HFF-Myc (cell line): ENCODE measurements at places on chromosomes 1 and 21.

GRCh38 chr21:38878379-38879179, 72.8 kb downstream of the ETS2 start:
- no peak for DNase-seq

- no peak for DNase-seq
Measured at GRCh38 chr21:24210130-24210529, 1397.2 kb downstream of the MRPL39 start.

GRCh38 chr1:247347477-247348222, 16.0 kb upstream of the ZNF496 start:
- no peak for DNase-seq

DNA sequence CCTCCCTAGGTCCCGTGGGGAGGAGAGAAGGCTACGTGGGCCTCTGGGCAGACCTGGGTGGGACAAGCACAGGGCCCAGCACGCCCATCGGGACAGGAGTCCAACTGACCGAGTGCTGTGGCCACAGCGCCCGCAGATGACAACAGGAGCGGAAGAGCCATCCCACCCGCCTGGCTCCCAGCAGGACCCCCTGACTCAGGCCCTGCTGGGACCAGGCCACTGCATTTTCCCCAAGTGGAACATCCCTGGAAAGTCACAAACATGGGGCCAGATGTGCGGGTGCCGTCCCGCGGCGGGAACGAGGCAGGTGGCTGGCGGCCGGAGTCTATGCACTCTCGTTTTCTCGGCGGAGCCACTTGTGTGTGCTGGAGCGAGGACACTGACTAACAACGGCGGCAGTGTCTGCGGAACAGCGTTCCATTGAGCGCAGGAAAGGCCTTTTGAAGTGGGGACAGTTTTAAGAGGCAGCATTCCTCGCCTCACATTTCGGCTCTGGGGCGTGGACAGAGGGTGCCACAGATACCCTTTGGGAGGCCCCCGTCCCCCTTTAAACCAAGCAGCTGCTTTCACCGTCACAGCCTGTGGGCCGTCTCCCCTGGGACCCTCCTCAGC, 93.7 kb upstream of the ARHGEF16 start:
- DNase-seq = no peak

- no peak for DNase-seq
Measured at GRCh38 chr1:119440721-119441307, 25.9 kb downstream of the HSD3B2 start.

DNA sequence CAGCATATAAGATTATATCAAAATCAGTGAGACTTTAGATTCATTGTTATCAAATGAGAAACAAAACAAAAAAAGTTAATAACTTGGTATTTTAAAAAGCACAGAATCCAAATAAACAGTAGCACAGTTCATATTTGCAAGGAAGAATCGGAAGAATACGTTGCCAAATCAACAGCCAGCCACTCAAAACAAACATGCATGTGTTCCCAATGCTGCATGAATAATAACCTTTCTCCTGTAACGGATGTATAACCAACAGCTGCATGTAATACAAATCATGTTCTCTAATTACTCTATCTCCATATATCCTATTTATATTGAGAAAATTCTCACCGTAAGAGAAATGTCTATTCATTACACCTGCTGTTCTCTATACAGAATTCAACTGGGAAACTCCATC, 98.9 kb upstream of the FOXD3 start:
- DNase-seq = no peak

DNA sequence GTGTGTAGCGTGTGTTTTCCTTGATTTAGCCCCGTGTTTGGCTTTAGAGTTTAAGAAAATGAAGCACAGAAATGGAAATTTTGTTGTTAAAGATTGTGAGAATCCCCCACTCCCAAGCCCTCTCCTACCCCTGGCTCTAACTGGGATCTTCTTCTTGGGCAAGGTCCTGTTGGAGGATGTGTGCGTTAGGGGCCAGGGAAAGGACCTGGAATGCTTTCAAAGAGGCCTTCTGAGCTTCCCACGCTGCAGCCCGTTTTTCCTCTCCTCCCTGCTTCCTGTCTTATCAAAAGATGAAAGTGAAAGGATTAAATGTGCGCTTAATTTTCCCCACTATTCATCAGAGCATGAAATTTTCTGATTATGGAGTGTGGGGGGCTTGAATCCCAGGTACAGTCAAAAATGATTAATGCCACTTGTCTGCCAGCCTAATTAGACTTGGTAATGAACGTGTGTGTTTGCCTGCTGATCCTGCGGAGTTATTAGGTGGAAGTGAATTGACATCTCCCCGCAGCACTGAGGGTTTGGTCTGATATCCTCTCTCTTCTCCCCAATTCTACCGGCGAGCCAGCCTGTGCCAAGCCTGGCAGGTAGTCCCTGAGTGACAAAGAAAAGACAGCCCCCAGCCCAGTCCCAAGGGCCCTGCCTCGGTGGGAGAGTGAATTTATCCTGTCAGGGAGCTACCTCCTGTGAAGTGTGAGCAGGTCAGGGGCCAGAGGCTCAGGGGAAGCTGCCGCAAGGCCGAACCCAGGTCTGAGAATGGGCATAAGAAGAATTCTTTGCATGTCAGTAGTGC, 4.9 kb downstream of the RASSF5 start:
- no peak for DNase-seq

DNA sequence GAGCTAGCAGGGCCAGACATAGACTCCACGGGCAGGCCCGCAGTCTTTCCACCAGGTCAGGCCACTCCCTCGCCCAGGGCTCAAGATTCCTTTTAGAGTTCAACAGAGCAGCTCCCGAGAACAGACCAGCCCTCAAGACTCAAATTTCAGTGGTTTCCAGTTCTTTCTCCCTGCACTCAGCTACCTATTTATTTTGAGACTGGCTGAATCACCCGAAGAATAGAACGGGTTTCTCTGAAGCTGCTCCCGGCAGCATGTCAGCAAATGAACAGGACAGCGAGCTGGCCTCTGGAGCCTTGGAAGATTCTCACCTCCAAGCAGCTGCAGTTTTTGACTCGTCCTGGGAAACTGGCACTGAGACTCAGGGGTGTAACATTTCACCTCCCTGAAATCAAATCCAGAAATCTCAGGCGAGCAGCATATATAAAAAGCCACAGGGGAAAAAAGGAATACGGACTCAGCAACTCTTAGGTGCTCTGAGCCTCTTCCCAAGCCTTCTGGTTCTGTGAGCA, 177.9 kb downstream of the CLIC6 start:
- DNase-seq = peak; percentile 71

- DNase-seq = no peak
Measured at GRCh38 chr1:203028067-203028783, 1.9 kb downstream of the PPFIA4 start.

DNA sequence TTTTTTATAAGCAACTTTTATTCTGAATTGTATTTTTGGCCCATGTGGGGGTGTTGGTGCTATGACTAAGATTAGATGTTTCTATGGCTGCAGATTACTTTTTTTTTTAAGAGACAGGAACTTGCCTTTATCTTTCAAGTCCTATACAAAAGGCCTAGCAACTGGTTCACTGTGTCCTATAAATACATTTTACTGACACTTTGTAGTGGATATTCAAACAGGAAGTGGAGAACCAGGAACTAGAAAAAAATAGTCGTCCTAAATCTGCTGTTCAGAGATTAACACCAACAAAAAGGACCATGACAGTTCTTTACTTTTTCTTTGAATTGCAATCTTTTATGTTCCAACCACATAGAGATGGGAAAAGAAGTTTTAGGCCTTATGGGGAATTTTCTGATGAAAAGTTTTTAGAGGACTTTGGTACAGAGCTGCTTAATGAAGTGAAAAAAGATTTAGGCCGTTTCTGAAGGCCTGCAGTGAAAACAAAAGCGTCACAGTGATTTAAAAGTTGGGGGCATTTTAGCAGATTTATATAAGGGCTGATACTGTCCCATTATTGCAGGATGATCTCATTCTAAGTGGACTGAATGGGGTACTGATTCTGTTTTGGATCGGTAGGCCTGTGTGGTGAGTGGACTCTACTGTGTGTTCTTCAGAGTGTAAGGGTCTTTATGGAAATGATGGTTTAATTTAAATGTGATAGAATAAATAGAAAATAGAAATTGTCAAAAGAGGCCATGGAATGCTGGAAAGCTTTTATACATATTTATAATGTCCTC, 136.4 kb upstream of the DEPDC1 start:
- DNase-seq = no peak

DNA sequence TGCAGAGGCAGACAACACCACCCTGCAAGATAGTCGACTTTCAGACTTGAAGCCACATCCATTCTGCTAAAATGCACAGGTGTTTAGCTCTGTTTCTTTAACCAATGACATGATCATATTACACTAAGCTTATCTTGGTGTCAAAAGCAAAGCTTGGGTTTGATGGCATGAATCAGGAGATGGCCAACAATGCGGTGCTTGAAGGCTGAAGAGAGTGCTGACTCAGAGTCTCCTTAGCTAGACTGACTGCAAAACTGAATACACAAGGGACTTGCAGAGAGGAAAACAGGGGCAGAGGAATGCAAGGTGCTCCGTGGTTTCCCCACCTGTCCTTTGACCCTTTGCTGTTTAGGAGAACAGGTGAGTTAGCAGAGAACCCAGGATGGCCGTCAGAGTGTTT, 262.6 kb downstream of the SIPA1L2 start:
- DNase-seq = no peak

DNA sequence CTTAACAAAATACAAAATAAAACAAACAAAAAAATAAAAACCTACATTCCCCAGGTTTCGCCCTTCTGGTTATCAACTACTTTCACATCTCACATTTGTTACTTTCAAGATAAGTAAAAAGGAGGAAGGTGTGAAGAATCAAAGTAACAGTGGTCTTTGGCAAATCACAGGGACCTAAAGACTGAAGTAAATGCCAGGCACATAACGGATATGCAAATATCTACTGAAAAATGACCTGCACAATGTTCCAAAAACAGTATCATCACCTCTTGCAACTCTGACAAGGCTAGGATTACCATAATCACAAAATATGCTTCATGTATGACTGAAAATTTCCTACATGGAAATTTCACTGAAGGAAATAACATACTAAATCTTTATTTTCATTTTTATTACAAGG, 29.3 kb downstream of the COP1 start:
- no peak for DNase-seq

- DNase-seq = no peak
Measured at GRCh38 chr21:43338951-43339350, 88.0 kb downstream of the SIK1 start.

DNA sequence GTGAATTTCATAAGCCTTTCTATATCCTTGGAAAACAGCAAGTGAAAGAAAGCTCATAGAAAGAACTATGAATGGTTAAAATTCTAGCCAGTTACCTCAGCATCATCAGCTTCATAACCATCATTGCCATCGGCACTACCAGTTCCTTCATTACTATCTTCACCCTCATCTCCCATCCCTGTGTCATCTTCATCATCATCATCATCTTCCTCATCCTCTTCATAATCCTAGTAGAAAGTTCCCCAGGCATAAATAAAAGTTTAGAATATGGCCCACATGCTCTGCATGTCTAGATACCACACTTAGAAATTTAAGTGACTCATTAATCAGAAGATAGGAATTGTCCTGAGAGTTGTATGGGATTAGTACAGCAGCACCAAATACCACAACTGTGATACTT, 49.0 kb downstream of the TPR start:
- no peak for DNase-seq

DNA sequence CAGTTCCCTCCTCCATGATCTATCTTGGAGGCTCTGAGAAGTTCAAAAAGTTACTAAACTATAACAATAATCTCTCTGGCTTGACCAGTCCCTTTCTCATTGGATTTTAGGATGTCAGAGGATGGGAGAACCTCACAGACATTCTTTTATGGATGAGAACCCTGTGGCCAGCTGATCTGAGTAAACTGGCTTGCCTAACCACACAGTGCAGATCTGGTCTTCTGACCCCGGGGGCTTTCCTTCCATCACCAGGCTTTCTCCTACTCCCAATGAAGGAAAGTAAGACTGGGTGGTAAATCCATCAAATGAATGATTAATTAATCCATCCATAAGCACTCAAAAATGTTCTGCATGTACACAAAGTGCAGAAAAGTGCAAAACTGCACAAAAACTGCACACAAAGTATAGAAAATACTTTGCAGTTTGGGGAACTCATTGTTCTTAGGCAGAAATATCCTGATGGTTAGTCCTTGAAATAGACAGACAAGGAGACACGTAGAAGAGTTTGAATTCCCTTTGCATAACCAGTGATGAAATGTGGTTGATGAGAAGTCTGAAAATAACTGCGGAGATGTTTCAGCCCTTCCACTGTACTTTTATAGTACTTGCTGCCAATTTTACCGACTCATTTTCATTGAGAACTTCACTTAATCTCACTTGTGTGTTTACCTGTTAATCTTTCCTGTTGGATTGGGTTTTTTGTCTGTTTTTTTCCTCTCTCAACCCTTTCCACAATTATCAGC, 2.5 kb upstream of the F3 start:
- no peak for DNase-seq

- DNase-seq = no peak
Measured at GRCh38 chr1:240096974-240097373, 5.3 kb downstream of the FMN2 start.

DNA sequence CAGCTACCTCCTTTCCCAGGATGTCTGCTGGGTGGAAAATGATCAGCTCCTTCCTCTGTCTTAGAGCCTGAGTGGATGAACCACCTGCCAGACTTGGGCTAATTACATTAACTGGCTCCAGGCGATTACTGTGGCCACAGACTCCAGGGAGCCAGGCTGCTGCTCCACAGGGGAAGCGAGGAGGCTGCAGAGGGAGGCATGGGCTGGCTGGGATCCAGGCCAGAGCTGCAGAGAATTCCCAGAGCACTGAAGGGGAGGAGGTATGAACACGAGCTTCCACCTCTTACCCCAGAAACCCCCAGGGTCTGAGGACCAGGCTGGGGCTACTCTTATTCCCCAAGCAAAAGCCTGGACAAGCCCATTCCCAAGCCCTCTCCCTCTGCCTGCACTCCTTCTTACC, 136.0 kb upstream of the KLHDC7A start:
- no peak for DNase-seq

GRCh38 chr1:88001460-88001859, 672.8 kb downstream of the LMO4 start:
- no peak for DNase-seq

DNA sequence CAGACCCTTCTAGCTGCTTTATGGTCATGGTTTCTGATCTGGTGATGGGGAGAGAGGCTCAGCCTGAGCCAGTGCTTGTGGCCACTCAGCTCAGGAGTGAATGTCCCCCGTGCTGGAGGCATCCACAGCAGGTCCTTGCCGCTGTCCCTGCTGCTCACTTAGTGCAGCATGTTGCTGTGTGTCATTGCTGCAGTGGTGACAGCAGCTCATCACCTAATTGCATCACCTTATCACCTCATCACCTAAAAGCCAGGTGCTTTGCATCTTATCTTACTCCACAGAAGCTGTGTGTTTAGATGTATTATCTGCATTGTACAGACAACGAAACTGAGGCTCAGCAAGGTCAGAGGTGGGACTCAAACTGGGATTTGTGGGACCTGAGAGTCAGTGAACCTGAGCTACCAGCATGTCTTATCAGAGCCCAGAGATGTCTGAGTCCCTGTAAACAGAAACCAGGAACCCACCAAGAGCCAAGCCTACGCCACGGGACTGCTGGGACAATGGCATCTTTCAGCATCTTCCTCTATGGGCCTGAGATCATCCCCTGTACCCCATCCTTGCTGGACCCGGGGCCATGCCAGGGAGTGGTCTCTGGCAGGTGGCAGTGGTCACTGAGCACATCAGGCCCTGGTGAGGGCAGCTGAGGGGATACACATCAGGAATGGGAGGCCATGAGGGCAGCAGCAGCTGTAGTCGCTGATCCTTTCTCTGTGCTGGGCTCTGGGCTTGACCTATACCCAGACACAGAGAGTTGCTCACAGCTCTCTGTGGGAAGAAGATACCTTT, 6.5 kb downstream of the PODN start:
- no peak for DNase-seq

GRCh38 chr1:33392639-33393038, 38.3 kb downstream of the PHC2 start:
- no peak for DNase-seq

GRCh38 chr1:2232255-2232915, 4.3 kb downstream of the SKI start:
- DNase-seq = no peak
